ENCODE measurements at places on chromosomes 4 and X.
A peak's percentile ranks its signal among the peaks of the same experiment; 100 is the strongest.

- no peak for DNase-seq
Measured at GRCh38 chr4:143713955-143714625, 13.6 kb upstream of the FREM3 start.

GRCh38 chr4:110793381-110793801 lies 170.5 kb upstream of the PITX2 start:
- DNase-seq, result peak; percentile 51

DNA sequence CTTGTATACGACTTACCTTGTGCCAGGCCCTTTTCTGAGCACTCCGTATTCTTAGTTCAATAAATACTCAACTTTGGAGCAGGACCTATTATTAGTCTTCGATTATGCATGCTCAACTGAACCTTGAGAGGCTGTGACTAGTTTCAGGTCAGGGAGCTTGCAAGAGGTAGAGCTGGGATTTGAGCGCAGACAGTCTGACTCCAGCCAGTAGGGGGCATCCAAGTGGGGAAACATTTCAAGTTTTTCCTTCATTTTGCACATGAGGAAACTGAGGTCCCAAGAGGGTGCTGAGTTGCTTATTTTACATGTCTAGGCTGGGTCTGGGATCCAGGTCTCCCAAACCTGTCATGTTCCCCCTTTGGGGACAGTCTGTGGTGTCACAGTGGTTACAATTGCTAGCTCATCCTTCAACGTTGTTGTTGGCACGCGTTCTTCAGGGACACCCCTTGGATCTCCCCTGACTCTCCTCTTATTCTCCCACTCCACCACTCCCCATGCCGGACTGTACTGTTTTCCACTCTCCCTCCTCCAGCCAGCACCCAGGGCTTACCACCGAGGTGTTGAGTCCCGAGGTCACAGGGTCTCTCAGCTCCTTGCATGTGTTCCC lies 6.7 kb upstream of the PRICKLE3 start:
- DNase-seq, result peak; percentile 47

DNA sequence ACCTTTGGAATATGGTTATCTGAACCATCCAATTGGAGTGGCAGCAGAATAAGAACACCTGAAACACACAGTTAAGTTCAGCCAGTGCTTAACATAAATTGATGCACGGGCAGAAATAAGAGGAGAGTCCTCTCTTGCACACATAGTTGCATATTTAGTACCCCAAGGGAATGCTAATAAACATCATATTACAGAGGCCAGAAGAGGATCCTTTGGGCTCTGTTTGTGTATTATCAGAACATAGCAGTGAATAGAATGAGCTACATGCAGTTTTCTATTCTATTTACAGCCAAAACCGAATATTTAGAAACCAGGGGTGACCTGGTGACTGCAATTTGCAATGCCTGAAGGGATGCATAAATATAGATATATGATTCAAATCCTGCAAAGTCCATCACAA lies 300.8 kb upstream of the GALNT7 start:
- DNase-seq, result no peak

DNA sequence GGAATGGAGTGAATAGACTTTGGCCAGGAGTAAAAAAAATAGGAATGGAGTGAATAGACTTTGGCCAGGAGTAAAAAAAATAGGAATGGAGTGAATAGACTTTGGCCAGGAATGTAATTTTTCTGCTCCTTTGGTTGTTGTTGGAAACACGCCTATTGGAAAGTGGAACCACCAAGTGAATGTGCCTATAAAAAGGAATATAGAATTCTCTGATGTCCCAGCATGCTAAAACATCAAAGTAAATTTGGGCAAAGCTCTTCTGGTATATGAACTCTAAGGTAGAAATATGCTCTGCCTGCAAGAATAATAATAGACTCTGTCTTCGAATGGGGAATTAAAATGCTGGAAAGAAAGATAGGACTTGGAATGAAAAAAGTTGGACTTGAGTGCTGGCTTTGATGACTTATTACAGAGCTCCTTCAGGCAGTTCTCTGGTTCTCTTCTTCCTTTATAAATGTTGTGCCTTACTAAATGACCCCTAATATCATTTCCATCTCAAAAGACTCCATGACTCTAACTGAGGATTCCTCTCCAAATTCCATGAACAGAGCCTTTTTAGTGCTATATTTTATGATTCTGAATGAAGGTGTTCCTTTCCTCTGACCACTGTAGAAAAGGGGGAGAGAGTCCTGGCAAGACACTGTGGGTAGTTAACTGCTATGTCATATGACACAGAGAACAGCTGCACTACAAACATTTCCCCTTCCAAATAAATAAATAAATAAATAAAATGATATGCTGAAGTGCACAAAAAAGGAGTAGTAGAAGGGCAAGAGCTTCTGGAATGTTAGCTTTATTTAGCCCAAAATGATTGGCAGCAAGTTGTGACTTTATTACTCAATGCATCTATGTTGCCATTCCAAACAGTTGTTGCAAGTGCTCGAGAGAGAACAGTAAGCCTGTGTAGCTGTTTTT lies 13.5 kb upstream of the GBA3 start:
- DNase-seq, result no peak

DNA sequence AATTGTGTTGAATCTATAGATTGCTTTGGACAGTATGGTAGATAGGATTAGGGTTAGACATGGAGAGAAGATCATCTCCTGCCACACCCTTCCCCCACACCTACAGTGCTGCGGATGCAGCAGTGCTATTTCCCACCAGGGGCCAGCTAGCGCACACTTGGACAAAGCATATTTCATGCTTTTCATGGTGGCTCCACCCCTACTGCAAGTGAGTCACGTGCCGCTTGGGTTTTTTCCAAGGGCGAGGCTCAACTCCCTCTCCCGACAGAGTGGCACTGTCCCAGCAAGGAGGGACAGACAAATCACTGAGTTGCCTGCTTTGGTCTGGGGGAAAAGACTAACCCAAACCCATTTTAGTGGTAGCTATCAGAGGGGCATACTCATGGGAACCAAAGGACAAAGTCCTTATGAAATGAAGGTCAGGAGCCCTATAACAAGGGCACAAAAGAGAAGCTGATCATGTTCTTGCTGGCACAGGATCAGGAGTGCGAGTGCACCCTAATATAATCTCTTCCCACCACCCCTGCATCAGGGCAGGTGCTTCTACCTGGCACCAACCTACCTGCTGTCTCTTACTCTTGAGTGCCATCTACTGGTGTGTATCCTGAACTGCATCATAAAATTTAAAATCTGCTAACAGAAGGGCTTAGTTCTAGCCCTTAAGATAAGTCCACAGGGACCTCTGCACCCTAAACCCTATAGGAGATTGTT lies 55.1 kb upstream of the PGAM4 start:
- peak; percentile 21 for DNase-seq

DNA sequence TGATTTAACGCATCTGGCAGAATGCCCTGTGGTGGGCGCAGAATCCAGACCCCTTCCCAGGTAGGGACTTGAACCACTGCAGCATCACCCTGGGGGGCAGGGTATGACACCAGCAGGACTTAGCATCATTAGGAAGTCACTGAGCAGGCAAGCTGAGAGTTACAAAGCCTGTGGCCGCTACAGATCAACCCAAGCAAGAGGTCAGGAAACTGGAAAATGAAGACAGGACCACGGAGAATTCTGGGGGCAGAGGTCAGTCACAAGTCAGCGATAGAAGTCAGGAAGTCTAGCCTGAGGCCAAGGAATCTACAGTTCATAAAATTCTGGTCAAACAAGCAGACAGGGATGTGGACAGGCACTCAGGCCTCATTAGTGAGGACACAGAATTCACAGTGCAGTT lies 108.4 kb downstream of the CHIC2 start:
- DNase-seq, result no peak

- no peak for DNase-seq
Measured at GRCh38 chr4:42149004-42149403, 3.5 kb downstream of the BEND4 start.

GRCh38 chrX:7201496-7201895 lies 53.5 kb upstream of the PUDP start:
- peak; percentile 85 for DNase-seq

DNA sequence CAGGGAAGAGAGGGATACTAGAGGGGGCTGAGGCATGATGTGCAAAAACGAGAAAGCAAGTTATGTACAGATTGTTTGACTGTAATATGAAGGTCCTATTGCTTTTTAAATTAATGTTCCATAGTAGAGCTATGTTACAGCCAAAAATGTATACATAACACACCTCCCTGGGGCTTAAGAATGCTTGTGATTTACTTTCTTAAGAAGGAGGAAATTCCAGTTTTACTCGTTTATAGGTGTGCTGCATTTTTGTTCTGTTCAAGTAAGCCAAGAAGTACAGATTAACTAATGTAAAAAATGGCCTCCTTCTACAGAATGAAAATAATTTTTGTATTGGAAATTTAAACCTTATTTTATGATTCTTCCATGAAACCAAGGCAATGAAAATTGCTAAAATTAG lies 614.4 kb upstream of the NR3C2 start:
- DNase-seq, result no peak

- no peak for DNase-seq
Measured at GRCh38 chr4:65249111-65249510, 421.2 kb downstream of the EPHA5 start.

- no peak for DNase-seq
Measured at GRCh38 chr4:109989618-109990017, 76.9 kb downstream of the EGF start.

DNA sequence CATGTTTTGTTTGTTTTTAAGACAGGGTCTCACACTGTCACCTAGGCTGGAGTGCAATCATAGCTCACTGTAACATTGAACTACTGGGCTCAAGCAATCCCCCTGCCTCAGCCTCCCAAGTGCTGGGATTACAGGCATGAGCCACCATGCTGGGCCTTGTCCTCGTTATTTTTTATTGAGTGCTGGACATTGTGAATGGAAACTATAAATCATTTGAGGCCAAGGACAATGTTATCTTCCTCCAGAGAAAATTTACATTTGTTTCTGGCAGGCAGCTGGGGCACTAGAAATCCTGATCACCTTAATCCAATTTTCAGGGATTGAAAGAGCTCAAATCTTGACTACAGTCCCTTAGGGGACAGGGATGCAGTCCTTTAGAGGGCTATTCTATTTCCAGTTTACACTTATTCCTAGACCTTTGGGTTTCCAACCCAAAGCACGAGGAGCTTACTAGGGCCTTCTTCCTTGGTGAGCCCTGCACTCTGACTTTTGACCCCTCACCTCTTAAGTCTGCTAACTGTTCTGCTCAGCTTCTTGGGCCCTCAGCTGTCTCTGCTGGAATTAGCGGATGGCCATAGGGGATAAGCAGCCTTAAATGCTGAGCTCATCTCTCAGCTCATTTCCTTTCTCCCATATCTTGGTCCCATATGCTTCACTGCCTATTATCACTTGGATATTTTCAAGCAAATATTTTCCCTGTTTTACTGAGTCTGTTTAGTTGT lies 23.0 kb upstream of the PDZD4 start:
- DNase-seq, result no peak

GRCh38 chrX:124117325-124117724 lies 155.8 kb downstream of the STAG2 start:
- no peak for DNase-seq

GRCh38 chrX:115939636-115940160 lies 230.8 kb upstream of the AGTR2 start:
- DNase-seq, result no peak

DNA sequence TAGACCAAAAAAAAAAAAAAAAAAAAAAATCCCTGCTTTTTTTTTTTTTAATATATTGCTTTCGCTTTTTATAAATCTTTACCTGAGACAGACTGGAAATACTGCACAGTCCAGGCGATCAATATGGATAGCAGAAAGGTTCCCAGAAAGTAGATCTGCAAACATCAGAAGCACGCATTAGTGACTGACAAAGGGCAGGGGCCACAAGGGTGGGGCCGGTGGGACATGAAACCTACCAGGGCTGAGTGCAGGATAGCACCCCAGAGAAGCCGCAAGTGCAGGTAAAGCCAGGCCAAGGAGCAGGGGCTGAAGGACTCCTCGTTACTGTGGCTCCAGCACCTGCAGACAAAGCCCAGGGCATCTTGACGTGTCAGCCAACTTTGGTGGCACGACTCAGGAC lies 101.8 kb downstream of the SLC34A2 start:
- DNase-seq, result no peak

DNA sequence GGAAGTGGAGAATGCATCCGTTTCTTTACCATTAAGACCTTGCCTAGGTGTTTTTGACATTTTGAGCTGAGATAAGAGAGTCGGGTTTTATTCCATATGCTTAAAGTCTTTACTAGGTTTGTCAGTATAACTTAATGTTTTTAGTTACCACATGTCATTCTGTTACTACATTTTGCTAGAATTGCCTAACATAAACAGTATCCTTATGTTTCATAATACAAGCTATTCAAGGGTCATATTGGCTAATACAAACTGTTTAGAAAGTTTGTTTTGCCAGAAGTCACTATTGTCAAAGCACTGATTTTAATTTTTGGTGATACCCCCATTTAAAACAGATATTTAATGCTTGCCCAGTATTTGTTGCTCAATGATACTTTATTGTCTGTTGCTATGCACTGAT lies 427.7 kb upstream of the MAGEB2 start:
- peak; percentile 33 for DNase-seq

- DNase-seq, result peak; percentile 73
Measured at GRCh38 chrX:130120746-130121504, 10.6 kb upstream of the ELF4 start.

DNA sequence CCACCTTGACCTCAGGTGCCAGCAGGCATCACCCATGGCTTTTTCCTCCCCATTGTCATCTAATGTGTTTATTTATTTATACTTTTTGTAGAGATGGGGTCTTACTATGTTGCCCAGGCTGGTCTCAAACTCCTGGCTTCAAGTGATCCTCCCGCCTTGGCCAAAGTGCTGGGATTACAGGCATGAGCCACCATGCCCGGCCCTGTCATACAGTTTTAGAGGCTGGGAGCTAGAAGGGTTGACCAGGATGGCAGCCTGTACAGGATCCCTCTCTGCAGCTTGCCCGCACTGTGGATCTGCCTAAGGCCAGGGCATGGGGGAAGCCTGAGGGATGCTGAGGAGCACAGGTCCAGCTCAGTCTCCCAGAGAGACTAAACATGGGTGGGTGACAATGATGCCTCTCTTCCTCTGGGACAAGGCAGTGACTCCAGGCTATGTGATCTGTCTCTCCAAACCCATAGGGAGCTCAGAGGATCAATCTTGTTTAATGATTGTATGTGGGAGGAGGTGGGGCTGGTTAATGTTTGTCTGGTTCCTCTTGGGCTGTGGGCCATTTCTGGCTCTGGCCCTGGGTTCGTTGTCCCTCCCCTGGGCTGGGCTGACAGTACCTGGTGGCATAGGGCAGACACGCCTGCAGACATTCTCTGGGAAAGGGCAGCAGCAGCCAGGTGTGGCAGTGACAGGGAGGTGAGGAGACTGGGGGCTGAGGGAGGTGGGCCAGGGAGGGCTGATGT lies 8.3 kb upstream of the GJB1 start:
- DNase-seq, result no peak

- DNase-seq, result no peak
Measured at GRCh38 chr4:108107101-108107500, 61.6 kb downstream of the LEF1 start.

DNA sequence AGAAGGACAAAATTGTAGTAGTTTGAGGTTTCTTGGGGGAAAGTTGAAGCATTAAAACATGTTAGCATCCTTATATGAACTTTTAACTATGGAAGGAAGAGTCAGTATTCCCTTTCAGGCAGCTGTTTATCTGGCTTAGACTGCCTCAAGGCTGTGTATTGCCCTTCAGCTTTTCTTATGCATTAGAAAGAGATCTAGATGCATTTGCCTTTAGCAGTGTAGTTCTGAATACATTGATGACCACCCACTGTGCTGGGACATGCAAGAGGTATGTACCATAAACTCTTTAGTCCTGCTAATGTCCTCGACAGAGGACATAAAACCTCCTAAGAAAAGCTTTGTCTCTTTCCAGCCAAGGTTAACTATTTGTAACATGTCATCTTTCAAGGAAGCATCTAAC lies 2.9 kb downstream of the FAM200B start:
- DNase-seq, result no peak

- no peak for DNase-seq
Measured at GRCh38 chrX:110020536-110020935, 17.6 kb downstream of the TMEM164 start.
